ENCODE measurements at places on chromosomes 5 and 9. TPM values are rescaled to one million over a fixed set of nuclear protein-coding genes. Genes with fewer than 3 reads are reported as not detected.

Gene SCGB3A2
- not detected for total RNA-seq

Gene GMCL2
- total RNA-seq, result not detected

Gene TAF11L7
- total RNA-seq, result not detected

Gene TTC16
- total RNA-seq, result not detected

Gene F2R
- 75.1 TPM for total RNA-seq

Gene ECSCR
- 0.36 TPM for total RNA-seq

Gene LIX1
- not detected for total RNA-seq

Gene PCDHB11
- 0.08 TPM for total RNA-seq

Gene FGF1
- total RNA-seq, result 1.2 TPM

Gene MAP1B
- 401 TPM for total RNA-seq

Gene MEGF10
- not detected for total RNA-seq

Gene SNCB
- not detected for total RNA-seq

Gene ADGRD2
- total RNA-seq, result not detected

Gene IFNA13
- total RNA-seq, result not detected

Gene PCDHA7
- total RNA-seq, result 0.18 TPM

Gene ENTPD8
- total RNA-seq, result not detected

Gene OTP
- not detected for total RNA-seq

Gene GARNL3
- total RNA-seq, result 2.5 TPM

Gene C8G
- not detected for total RNA-seq

Gene TIMD4
- total RNA-seq, result not detected

Gene ZNF454
- total RNA-seq, result 0.18 TPM

Gene EXOC3
- 39.8 TPM for total RNA-seq

Gene LRRC19
- not detected for total RNA-seq

Gene ANKRD34B
- not detected for total RNA-seq

Gene AMBP
- total RNA-seq, result 0.27 TPM

All from fibroblast of the aortic adventitia (primary cell).